Head of caudate nucleus (tissue), 42 donors: ENCODE measurements at places on chromosomes 7 and 10.
A peak's percentile ranks its signal among the peaks of the same experiment; 100 is the strongest.

DNA sequence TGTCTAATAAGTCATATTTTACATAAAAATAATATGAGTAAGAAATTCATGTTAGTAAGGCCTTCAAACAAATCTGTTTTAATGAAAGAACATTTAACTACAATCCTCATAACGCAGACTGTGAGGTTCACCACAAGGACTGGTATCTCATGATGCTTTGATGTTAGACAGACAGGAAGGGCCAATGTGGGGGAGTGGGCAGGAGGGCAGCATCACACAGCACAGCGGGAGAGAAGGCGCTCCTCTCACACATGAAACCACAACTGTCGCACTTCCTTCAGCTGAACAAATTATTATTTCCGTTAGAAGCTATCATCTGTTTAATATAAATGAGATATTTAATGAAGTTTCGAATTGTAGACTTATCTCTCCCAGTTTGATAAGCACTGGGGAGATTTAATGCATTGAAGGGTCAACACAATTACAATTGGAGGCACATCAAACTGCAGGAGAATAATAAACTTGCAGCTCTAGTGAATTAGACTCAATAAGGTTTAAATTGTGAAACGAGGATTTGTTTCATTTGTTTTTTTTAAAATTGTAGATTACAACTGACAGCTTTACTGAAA lies 466.1 kb downstream of the PARD3 start:
- DNase-seq, result no peak

GRCh38 chr7:144723301-144723700 lies 112.6 kb downstream of the TPK1 start:
- no peak for DNase-seq

DNA sequence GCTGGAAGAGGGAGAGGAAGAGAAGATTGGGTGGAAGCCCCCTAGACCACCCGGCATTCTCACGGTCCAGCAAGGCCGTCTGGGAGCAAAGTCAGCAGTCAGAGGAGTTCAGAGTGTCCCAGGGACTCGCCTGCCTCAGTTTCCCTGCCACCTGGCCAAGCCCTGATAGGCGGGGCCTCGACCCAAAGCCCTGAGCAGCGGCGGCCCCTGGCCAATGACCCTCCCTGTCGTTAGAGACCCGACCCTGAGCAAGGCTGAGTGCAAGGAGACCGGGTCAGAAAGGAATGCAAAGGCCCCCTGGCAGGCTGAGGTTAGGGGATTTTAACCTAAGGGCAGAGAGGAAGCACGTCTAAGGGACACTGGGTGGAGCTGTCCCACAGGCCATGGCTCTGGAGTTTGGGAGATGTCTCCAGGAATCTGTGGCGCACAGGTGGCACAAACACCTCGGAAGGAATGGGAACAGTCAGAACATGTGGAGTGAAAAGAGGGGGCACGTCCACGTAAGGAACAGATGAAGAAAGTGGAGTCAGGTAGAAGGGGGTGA lies 196.8 kb upstream of the PDE1C start:
- DNase-seq, result no peak

- DNase-seq, result no peak
Measured at GRCh38 chr7:150942001-150942590, 36.0 kb downstream of the KCNH2 start.

DNA sequence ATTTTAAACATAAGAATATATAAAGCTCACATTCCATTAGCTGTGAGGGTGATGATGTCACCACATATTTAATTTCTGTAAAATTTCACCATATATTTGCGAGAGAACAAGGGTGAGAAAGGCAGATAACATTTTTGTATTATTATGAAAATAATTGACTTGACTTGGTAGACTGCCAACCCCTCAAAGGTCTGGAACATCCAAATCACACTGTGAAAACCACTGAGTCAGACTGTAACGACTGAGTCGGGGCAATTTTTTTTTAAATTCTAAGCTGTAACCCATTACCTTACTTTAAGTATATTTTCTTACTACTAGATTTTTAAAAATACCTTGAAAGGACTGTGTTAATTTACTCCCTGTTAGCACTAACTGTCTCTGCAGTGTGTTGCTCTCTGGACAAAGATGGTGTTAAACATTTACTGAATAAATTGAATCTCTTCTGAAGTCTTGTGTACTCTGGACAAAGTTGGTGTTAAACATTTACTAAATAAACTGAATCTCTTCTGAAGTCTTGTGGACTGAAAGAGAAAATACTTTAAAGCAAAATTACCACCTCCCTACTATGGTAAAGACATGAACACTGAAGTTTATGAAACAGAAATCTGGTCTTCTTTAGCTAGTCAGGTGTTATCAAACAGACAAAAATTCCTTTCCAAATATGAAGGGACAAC lies 14.1 kb downstream of the PDZD8 start:
- no peak for DNase-seq

DNA sequence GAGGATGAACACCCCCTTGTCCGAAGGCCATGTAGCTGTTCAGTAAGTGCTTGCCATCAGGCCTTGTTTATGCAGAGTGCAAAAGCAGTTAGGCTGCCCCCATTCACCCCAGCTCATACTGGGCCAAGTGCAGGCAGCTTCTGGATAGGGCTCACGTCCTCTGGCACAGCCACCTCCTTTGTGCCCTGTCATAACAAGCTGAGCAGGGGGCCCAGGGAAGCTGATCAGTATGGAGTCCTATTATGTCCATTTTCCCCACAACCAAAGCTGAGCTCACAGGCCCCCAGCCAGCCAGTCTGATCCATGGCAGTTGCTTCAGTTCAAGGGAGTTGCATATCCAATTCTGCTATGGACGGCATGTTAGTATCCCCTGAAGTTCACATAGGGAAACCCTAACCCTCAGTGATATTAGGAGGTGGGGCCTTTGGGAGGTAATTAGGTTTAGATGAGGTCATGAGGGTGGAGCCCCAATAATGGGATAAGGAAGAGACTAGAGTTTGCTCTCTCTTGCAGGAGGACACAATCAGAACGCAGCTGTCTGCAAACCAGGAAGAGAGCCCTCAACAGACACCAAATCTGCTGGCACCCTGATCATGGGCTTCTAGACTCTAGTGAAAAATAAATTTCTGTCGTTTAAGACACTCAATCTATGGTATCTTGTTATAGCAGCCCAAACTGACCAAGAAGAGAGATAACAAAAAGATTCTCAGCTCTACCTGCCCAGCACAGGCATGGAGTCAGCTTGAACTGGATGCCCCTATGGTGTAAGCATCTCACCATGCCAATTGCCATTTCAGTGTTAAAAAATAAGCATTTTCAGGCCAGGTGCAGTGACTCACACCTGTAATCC lies 155.9 kb downstream of the FGFR2 start:
- DNase-seq, result peak; percentile 59

GRCh38 chr7:4071370-4072058 lies 610.6 kb upstream of the FOXK1 start:
- DNase-seq, result no peak

- no peak for DNase-seq
Measured at GRCh38 chr10:80167471-80168161, 35.1 kb downstream of the PLAC9 start.

DNA sequence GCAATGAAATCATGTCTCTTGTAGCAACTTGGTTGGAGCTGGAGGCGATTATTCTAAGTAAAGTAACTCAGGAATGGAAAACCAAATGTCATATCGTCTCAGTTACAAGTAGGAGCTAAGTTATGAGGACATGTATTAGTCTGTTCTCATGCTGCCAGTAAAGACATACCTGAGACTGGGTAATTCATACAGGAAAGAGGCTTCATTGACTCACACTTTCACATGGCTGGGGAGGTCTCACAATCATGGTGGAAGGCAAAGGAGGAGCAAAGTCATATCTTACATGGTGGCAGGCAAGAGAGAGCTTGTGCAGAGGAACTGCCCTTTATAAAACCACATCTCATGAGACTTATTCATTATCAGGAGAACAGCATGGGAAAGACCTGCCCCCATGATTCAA lies 370.1 kb upstream of the PRKCQ start:
- no peak for DNase-seq

DNA sequence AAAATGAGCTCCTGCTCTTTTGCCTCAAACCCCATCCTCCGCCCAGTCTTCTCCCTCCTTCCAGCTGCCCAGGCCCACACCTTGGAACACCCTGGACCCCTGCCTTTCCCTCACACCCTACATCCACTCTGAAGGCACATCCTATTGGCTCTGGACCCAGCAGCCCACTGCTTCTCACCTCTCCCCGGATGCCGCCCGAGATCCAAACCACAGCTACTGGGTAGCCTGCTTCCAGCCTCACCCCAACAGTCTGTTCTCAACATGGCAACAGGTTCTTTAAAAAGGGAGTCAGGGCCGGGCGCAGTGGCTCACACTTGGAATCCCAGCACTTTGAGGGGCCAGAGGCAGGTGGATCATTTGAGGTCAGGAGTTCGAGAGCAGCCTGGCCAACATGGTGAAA lies 9.5 kb upstream of the SMARCD3 start:
- DNase-seq, result no peak

- no peak for DNase-seq
Measured at GRCh38 chr10:124254490-124254889, 161.1 kb upstream of the CHST15 start.

DNA sequence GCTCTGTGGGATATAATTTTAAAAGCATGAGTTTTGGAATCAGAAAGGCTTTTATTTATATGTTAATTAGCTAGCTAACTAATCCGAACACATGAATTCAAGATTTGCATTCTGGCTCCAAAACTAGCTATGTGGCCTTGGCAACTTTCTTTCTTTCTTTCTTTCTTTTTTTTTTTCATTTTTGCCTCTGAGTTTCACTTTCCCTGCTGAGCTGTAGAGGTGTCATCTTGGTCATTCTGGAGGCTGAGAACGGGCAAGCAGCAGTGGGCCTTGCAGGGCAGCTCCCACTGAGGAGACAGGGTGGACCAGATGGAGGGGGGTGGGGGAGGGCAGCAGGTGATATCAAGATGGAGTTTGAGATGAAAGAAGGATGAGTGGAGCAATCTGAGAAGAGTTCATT lies 24.8 kb upstream of the SFMBT2 start:
- DNase-seq, result no peak

DNA sequence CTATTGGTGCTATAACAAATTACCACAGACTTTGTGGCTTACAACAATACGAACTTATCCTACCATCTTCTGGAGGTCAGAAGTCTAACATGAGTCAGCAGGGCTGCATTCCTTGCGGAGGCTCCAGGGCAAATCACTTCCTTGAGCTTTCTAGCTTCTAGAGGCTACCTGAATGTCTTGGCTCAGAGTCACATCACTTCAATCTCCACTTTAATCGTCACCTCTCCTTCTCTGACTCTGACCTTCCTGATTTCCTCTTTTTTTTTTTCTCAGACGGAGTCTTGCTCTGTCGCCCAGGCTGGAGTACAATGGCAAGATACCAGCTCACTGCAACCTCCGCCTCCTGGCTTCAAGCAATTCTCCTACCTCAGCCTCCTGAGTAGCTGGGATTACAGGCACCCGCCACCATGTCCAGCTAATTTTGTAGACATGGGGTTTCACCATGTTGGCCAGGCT lies 44.6 kb upstream of the ANAPC16 start:
- no peak for DNase-seq

- DNase-seq, result no peak
Measured at GRCh38 chr10:75682649-75683557, 251.5 kb downstream of the LRMDA start.

- DNase-seq, result no peak
Measured at GRCh38 chr7:41599760-41600159, 103.1 kb downstream of the INHBA start.

DNA sequence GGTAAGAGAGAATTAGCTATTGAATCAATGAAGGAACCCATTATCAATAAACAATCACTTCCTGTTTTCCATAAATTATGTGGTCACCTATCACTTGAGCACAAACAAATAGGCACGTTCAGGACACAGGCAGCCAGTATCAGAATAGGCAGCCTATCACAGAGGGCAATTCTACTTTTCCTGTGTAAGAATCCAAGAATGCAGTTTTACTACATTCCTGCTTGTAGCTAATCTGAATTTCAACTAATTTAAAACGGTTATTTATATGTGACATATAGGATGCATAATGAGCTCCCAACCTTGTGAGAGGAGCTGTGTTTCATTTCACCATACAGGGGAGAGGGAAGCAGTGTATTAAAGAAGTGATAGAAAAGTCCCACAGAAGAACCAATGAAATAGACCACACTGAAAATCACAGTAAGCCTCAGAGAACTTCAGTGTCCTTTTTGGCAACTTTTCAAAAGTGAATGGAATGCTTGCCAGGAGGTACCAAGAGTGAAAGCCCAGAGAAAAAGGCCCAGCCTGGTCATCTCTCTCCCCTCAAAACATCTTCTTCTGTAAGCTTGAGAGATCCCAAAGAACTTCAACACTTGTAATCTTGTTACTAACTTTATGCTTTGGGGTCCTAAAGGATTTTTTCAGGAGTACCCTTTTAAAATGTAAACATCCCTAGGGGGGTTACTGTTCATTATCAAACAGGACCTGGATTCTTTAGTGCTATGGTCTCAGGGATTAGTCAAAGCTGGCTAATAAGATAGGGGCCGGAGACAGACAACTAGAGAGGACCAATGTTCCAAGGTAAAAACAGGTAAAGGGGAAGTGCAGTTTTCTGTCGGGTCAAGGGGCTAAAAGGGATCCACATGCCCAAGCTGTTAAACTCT lies 1.3 kb downstream of the IMMP2L start:
- DNase-seq, result no peak

GRCh38 chr10:60185421-60185820 lies 204.3 kb downstream of the ANK3 start:
- no peak for DNase-seq

DNA sequence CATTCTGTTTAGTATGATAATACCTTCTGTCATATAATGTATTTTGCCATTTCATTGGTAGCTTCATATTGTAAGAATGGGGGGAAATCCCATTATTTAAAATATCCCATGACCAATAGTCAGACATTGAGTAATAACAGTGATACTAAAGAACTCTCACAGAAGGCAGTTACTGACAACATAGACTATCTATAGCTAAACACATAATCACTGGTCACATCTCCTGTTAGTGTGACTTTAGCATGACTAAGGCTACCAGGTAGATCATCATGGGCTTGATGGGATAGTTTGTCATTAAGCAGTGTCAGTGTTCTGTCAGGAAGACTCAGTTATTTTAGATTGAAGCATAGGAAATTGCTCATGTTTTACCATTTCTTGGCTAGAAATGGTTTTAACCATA lies 16.4 kb downstream of the OPN1SW start:
- DNase-seq, result no peak

- no peak for DNase-seq
Measured at GRCh38 chr10:8168836-8169235, 114.3 kb downstream of the GATA3 start.

DNA sequence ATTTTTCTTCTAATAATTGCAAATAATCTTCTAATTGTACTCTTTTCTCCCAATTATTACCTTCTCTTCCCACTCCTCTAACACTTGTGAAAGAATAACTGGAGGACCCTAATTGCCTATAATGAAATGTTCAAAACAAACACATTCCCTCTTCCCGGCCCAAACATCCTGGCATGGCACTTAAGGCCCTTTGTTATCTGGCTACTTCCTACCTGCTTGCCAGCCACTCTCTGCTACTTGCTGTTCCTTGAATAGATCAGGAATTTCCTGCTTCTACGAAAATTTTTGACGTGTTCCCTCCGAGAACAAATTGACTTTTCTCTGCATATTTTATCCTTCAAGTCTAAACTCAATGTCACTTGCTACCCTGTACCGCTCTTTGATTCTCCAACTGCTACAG lies 56.1 kb upstream of the NOBOX start:
- no peak for DNase-seq
